ENCODE measurements at places on chromosomes 16 and 17.

- DNase-seq = peak; percentile 67
Observed at GRCh38 chr17:17741349-17742023, 60.2 kb downstream of the RAI1 start.

DNA sequence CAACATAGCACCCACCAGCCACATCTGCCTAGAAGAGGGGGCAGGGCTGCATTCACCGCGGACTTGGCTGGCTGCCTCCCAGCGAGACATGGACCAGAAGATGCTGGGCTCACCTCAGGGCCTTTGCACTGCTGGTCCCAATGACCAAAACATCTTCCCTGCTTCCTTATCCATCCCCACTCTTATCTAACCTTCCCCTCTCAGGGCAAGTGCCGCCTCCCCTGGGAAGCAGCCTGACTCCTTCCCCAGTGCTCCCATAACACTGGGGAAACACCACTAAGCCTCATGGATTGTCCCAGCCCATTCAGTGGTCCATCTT is 5.7 kb downstream of the TMC6 start:
- no peak for DNase-seq

DNA sequence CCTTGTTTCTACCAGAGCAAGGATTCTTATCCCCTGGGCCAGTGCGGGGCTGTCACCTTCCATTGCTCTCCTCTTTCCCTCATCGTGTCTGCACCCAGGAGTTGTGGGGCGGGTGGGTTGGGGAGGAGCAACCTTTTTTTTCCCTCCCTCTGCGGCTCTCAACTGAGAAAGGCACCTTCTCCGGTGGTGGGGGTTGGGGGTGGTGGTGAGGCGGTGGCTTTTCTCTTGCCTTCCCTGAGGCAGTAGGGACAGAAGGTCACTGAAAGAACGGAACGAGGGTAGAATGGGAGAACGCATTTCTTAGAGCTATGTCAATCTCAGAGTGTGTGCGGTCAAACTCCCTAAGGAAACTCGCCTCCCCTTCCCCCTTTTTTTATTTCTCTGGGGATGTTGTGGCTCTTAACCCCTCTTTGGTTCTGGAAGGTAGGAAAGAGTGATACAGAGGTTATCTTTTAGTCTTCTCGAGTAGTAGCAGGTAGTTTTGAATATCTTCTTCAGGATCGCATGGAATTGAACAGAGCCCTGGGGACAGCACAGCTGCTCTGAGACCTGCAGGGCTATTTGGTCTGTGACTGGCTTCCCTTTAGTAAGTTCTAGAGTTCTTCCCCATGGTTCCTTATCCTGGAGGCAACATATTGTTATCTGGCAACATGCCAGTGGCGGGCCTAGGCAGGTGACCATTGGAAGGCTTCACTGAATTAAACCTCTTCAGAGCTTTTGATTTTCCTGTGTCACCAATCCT is 994 bp downstream of the CLTC start:
- DNase-seq = peak; percentile 50

DNA sequence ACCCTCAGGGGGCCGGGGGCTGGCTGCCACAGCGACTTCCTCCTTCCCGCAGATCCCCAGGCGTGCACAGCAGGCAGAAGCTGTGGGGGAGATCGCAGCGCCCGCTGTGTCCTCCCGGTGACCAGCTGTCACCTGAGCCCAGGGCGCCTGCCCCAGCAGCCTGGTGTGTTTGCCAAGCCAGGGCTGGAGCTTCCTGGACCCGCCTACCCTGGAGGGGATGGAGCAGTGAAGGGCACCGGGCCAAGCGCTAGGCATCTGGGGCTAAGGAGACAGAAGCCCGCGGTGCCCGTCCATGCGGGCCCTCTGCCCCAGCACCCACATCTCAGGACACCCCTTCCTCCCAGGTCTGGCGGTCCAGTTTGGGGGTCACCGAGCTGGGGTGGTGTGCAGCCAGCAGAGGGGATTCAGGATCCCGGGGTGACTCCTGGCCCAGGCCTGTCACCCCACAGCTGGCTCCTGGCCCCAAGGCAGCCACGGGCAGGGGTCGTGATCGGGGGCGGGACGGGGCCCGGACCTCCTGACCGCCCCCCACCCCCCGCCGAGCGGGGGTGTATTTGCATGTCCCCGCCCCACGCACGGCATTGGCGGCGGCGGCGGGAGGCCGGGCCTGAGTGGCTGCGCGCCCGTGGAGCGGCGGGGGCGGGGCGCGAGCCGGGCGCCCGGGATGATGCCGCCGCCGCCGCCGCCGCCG is at the start of gene RAB26:
Gene RAB26 (plus strand): TSS at position 645 of the 691 bp plus-strand sequence. CDS start 159 bp downstream, outside the sequence.
- DNase-seq = peak; percentile 91

- DNase-seq = no peak
Observed at GRCh38 chr16:86118467-86119307, 219.7 kb downstream of the IRF8 start.

- no peak for DNase-seq
Observed at GRCh38 chr17:78952706-78953105, 27.0 kb downstream of the LGALS3BP start.

- no peak for DNase-seq
Observed at GRCh38 chr17:31562376-31562840, 170.9 kb downstream of the RAB11FIP4 start.

DNA sequence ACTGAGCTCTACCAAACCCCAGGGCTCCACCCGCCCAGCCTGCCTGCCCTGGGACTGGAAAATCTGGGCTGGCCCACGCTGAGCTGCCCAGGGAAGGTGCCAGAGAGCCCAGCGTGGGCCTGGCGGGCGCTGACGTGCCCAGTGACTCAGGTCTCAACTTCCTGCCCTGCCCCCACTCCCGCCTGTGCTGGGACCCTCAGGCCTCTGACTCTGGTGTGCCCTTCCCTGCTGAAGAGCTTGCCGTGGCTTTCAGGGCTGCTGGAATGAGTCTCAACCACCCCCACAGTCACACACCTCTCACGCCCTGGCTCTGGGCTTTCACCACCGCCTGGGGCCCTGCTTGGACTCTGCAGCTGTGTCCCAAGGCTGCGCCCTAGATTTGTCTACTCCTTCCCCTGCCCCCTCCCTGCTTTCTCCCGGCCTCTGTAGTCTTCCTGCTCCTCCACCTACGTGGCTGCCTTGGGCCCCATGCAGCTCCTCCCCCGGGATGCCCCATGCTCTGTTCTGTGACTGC is 10.4 kb downstream of the LLGL1 start:
- no peak for DNase-seq

DNA sequence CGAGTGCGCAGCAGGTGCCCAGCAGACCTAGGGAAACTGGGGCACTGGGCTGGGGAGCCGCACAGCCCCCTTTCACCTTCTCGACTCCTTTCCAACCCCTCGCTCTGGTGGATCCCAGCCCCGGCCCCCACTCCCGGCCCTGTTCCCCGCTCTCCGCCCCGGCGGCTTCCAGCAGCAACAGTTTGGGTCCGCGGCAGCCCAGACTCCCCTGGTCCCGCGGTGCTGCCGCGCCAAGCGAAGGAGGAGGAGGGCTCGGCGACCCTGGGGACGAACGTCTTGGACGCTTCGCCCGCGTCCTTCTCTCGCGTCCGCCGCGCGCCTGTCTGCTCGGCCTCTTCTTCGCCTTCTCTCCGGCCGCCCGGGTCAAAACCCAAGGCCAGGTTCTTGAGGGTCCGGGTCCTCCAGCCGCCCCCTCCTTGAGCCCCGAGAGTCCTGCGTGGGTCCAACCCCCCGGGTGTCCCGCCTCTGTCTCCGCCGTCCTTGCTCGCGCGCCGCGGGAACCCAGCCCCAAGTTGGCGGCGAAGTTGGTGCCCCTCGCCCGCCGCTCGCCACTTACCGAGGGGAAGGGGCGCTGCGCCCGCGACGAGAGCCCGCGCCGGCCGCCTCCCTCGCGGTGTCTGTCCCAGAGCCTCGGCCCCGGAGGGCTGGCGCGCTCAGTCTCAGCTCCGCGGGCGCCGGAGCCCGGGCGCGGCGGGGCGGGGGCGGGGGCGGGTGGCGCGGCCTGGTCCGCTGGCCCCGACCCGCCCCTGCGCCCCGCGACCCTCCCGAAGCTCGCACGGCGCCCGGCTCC is 1.4 kb upstream of the GRIN2C start:
- DNase-seq = peak; percentile 37

DNA sequence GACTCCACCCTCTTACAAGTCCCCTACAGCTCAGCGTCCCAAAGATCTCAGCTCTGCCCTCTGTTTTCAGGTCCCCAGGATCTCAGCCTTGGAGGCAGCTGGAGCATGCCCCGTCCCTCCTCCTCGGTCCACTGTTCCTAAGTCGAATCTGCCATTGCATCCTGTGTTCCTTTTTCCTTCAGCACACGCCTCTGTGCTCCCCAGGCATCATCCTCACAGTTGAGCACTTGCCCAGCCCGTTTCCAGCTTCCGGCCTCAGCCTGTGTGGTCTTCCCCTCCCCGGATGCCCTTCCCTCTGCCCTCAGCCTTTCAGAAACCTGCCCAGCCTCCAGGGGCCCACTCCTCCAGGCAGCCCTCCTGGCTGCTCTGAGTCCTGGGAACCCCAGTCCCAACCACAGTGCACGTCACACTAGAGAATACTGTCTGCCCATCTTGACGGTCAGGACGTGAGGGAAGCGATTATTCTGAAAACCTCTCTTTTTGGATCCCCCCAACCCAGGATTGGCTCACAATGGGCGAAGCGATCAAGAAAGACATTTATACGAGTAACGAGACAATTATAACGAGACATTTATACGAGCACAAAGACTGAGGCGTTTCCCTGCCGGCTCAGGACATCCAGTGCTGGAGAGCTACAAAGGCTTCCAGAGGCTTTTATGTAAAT is 41.4 kb downstream of the RPH3AL start:
- DNase-seq = peak; percentile 42

DNA sequence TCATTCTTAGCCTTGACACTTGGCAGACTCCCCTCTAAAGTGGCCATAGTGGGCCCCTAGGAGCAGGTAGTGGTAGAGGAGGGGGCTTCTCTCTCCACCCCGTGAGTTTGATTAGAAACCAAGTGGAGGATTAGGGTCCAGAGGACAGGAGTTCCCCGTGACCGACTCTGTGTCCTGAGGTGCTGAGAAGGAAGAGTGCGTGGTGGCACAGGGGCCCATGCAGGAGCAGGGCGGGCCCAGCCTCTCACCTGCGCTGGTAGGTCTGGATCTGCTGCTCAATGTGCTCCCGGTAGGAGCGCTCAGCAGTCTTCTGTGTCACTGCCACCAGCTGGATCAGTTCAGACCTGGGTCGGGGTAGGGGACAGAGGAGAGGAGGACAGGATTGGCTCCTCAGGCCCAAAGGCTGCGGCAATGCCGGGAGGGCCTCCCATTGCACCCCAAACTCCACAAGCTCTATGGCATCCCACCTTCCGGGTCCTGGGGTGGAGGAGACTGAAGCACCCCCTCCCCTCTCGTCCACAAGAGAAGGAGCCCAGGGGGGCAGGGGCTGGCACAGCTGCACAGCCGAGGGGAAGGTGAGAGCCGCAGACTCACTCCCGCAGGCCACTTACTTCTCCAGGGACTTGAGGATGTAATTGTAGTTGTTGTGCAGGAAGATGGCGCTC is 6.2 kb downstream of the ZACN start:
- no peak for DNase-seq

GRCh38 chr17:75614006-75614405 is 19.2 kb upstream of the SMIM5 start:
- peak; percentile 70 for DNase-seq

DNA sequence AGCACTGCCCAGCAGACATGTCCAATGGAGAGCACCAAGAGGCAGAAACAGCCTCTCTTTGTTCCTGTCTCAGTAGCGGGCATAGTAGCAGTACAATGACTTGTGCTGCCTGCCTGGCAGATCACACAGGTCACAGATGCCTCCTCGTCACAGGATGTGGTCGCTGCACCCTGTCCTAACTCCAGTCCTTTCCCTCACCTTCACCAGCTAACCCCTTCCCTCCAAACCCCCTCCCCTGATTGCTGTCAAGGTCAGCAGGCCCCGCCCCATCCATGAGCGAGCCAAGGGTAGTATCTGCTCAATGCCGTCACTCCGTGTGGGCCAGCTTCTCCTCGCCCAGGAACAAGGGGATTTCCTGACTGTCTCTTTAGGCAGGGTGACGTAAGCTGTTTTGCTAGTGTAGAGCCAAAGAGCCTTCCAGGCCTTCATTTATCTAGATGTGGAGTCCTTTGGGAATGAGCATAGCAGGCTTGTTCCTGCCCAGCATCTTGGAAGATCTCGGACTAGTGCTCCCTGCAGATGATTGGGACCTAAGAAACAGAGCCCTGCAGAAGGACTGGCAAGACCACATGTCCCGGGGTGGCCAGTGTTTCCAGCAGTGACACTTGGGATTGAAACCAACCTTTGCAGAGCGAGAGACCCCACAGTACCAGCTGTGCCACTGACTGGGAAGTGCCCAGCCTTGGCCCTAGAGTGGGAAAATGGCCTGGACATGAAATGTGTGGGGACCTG is 75.9 kb upstream of the TNRC6C start:
- no peak for DNase-seq

GRCh38 chr17:66684261-66684660 is 150.7 kb upstream of the CACNG5 start:
- DNase-seq = no peak

DNA sequence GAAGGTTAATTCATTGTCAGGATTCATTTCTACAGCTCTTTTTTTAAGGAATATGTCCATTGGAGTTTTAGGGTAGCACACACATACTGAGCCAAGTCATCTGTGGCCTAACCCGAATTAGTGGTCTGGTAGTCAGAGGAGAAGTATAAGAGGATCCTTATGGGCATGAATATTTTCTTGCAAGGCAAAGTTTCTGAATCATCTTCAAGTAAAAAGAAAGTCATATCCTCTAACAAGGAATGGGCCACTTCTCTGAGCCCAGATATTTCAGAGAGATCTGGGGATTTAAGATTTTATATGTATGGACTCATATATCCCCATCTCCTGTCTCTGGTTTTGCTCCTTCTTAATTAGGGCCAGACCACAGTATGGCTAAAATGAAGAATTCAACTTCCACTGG is 99.2 kb upstream of the CDH8 start:
- DNase-seq = no peak

DNA sequence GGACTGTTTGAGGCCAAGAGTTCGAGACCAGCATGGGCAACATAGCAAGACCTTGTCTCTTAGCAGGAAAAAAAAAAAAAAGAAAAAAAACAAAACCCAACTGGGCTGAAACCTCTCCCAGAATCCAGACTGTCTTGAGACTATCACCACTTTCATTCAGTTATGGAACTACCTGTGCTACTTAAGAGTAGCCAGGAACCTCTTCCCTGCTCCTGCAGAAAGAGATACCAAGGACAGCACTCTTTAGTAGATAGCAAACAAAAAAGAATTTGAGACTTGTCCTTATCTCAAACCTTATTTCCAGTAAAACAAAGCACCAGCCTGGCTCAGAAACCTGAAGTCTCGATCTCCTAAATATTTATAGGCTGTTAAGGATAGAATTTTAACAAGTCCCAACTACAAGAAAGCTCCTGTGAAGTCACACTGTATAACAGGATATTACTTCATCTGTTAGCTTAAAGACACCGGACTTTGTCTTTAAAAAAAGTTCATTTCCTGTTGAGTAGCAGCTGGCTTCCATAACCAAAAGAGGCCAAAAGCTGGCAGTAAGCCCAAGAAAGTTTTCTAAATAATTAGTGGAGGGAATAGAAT is 5.1 kb downstream of the CDR2 start:
- no peak for DNase-seq

GRCh38 chr16:4506450-4506849 is 30.3 kb downstream of the HMOX2 start:
- peak; percentile 93 for DNase-seq

GRCh38 chr17:50264263-50265113 is 9.8 kb upstream of the TMEM92 start:
- DNase-seq = peak; percentile 43

Measured in GM23338 (cell line).